ENCODE measurements at places on chromosomes 2 and 18.
A peak's percentile ranks its signal among the peaks of the same experiment; 100 is the strongest.

DNA sequence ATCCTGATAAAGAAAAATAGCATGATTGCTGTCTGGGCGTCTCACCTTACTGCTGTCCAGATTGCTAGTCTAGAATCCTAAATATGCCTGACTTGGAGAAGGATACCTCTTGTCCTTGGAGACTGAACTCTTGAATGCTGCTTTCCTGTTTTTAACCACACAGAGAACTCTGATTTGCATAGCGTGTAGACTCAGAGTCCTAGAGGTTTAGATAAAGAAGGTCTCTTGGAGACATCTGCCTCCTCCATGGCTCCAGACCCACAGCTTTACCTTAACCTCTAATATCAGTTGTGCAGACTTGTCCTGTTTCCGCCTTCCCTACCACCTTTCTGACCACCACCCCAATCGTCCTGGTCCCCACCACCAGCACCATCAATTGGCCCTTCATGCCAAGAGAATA is 292.6 kb upstream of the CYRIA start:
- no peak for DNase-seq

DNA sequence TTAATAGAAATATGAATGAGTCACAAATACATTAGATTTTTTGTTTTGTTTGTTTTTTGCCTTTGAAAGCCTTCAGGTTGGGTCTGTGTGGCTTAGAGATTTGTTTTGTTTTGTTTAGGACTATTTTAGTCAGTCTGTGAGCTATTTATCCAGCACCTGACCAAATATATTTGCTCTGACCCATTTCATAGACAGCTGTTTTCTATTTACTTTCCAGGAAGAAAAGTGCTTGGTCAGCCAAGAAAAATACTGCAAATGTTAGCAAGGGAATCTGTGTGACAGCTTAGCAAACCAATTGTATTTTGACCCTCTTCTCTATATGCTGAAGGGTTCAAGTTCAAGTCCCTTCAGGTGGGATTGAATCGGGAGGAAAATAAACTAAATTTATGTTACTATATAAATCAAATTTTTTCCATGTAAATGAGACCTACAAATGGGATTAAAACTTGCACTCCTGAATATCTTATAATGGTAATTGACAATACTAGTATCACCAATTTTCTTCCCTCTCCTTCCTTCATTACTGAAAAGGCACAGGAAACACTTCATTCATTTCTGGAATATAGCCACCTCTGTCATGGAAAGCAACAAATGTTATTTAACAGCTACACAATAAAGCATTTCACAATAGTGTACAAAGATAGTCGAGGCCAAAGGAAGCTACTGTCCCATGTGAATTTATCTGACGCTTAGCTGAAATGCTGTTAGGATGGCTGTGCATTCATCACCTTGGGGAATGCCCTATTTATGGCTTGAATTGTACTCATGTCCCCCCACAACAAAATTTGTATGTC is 23.1 kb upstream of the KLF7 start:
- DNase-seq: no peak

DNA sequence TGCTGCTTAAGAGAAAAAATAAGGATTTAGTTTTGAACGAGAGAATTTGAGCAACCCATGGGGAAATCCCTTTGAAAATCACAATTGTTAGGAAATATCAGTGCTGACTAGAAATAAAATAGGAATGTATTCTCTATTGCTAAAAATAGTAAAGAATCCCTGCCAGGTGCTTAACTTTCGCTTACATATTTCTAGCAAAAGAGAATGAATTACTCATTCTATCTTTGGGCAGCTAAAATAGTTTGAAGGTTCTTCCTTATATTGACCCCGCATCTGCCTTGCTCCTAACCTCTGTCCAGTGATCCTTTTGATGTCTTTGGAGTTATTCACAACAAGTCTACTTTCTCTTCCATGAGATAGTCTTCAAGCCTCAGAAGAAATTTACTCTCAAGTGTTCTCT is 103.8 kb downstream of the PLCL1 start:
- no peak for DNase-seq

- no peak for DNase-seq
Observed at GRCh38 chr18:45686891-45687611, 36.9 kb upstream of the SLC14A1 start.

- DNase-seq: no peak
Observed at GRCh38 chr18:48879008-48879431, 71.7 kb downstream of the SMAD7 start.

GRCh38 chr2:13638181-13638580 is 921.4 kb downstream of the TRIB2 start:
- DNase-seq: no peak

GRCh38 chr2:191961556-191961955 is 114.7 kb upstream of the CAVIN2 start:
- no peak for DNase-seq

- DNase-seq: no peak
Observed at GRCh38 chr2:10757814-10758286, 36.4 kb downstream of the ATP6V1C2 start.

- DNase-seq: no peak
Observed at GRCh38 chr18:3777122-3777521, 327.1 kb downstream of the TGIF1 start.

DNA sequence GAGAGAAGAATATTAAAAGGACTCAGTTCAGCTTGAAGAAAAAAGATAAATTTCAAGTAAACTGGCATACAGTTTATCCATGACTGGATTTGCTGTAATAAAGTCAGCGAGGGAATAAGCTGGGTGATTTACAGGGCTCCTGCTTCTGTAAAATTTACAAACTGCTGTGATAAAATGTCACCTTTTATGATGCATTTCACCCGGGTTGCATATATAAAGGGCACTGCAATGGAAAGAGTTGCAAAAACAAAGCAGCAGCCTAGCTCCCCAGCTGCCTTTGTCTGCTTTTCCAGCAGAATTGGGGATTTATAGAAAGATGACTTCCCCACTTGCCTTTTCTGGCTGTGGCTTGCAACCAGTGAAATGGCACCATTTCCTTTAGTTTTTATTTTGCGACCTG is 132.5 kb upstream of the LHCGR start:
- no peak for DNase-seq

DNA sequence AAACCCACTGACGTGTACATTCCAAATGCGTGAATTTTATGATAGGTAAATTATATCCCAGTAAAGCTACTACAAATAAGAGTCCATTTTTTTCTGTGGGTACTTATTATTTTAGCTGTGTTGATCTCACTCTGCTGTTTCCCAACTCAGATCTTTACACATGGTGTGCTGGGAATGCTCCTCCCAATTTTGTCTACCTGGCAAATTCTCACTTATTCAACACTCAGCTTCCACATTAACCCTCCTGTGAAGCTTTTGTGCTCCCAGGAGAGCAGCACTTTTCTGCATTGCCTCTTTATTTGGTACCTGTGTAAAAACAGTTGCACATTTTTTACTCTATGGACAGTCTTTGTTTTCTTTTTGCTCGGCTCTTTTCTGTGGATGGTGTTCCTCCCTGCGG is 38.6 kb upstream of the ATP5MC3 start:
- no peak for DNase-seq

- no peak for DNase-seq
Observed at GRCh38 chr2:15041429-15041837, 408.9 kb downstream of the LRATD1 start.

DNA sequence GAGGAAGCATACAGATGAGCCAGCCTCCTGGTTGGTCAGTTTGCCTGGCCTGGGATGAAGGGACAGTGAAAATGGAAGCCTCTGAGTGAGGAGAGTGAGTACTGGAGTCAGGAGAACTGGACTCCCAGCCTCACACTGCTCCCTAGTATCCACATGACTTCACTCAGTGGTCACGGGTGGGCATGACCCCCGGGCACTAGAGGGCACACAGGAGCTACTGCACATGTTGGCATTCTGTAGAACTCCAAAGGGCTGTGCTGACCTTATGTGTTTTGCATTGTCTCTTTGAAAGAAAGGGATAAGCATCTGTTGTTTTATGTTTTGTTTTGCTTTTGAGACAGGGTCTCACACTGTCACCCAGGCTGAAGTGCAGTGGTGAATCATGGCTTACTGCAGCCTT is 23.7 kb downstream of the NCAPH start:
- DNase-seq: peak; percentile 86

- no peak for DNase-seq
Observed at GRCh38 chr2:9100080-9100876, 96.8 kb upstream of the MBOAT2 start.

DNA sequence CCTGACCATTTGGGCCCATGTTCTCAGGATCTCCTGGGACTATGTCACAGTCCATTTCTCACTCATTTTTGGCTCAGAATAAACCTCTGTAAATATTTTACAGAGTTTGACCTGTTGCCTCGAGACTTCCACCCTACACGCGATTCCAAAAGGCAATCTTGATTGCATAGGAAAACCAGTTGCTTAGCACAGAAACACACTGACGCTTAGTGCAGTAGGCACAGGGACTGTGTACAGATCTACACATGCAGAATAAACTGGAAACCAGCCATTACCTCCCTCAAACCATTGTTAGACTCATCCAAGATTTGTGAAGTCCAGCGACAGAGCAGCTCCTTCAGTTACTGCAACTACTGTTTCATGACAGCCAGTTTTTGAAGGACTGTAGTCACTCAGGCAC is 73.0 kb downstream of the NCKAP5 start:
- DNase-seq: peak; percentile 33

DNA sequence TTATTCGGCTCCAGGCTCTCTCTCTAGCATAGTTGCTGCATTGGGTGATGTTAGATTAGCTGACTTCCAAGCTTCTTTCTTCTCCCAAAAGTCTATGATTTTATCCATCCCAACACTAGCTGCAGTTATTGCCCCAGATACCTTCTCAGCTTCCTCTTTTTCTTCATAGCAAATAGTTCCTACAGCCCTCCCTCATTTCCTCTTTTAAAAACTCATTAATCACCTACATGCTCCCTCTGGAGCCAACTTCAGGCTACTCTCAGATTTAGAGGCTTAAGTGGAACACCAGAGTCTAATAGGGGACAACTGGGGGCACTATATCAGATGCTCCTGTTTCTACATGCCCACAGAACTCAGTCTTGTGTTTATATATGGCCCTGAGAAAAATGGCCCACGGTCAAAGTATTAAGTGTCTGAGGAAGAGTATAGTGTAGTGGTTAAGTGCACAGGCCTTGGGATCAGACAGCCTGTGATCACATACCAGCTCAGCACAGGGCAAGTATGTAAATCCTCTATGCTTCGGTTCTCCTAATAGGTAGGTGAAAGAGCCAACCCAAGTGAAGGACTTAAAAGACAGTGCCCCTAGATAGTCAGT is 241.9 kb upstream of the SLC14A2 start:
- no peak for DNase-seq

DNA sequence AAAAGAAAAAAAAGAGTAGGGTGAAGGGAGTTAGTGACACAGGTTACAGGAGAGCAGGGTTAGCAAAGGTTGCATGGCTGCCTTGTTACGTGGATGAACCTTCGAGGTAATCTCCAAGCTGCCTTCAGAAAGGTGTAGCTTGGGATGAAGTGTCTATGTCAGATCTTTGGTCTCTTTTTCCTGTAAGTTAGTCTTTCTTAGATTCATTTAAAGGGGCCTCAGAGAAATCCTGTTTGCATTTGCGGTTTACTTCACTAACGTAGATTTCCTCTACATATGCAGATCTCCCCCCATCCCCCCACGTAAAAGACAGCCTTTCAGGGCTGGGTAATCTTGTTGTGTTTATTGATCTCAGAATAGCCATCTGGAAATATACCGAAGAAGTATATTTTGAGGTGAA is 83.7 kb downstream of the MTA3 start:
- DNase-seq: no peak

DNA sequence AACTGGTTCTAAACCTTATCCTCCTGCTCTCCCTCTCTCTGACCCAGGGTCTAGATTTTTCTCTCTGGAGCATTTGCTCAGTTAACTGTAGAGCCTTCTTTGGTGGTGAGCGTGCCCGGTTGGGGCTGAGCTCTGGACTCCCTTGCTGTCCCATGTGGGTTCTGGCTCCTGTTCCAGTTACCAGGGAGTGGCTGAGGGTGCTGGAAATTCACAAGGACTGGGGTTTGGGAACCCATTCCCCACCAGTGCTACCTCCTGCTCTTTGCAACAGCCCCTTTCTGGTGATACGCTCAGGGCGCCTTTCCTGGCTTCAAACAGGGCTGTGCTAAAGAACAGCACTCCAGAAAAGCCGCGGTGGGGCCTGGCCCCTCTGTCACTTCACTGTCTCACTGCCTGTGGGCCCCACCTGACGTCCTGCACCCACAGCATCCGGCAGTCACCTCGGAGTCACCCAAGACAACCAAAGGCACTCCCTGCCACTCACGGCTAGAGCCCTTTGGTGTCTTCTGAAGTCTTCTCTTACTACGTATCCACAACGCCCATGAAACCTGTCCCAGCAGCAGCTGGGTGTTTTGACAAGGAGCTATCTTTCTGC is 41.3 kb downstream of the CAPN13 start:
- no peak for DNase-seq

Measured in globus pallidus (tissue), 1 donor.